NT2/D1 (cell line): ENCODE measurements at places on chromosomes 12 and 14.

GRCh38 chr14:87866116-87866515 is 126.9 kb downstream of the GALC start:
- DNase-seq, result no peak

GRCh38 chr14:76848879-76849278 is 22.7 kb downstream of the LRRC74A start:
- DNase-seq, result no peak

DNA sequence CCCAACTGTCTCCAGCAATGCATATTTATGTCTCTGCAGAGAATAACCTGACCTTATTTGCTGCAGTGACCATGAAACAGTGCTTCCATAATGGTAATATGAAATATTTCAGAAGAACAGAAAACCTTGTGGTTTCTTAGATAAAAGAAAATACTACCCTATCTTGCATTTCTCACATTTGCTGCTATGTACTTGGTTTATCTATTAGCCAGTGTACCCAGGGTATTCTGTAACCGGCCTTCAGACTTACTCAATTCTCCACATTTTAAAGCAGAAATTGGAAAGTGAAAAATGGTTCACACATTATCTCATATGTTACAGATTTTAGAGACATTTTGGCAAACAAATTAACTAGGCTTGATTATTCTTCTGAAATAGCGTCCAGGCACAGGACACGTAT is 57.9 kb upstream of the CCDC91 start:
- DNase-seq, result no peak

DNA sequence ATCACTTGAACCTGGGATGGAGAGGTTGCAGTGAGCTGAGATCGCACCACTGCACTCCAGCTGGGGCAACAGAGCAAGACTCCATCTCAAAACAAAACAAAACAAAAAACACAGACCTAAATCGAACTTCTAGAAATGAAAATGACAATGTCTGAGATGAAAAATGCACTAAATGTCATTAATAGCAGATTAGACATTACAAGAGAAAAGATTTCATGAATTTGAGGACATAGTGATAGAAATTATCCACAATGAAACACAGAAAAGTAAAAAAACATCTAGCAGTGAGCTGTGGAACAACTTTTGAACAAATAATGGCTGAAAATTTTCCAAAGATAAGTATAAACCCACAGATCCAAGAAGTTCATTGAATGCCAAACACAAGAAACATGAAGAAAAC is 35.2 kb downstream of the BICDL1 start:
- no peak for DNase-seq

GRCh38 chr14:104845033-104845666 is 19.9 kb upstream of the CEP170B start:
- no peak for DNase-seq

- no peak for DNase-seq
These were observed 5.4 kb downstream of the DLK1 start for GRCh38 chr14:100731846-100732765.

GRCh38 chr14:102342238-102342637 is 20.5 kb downstream of the CINP start:
- no peak for DNase-seq

DNA sequence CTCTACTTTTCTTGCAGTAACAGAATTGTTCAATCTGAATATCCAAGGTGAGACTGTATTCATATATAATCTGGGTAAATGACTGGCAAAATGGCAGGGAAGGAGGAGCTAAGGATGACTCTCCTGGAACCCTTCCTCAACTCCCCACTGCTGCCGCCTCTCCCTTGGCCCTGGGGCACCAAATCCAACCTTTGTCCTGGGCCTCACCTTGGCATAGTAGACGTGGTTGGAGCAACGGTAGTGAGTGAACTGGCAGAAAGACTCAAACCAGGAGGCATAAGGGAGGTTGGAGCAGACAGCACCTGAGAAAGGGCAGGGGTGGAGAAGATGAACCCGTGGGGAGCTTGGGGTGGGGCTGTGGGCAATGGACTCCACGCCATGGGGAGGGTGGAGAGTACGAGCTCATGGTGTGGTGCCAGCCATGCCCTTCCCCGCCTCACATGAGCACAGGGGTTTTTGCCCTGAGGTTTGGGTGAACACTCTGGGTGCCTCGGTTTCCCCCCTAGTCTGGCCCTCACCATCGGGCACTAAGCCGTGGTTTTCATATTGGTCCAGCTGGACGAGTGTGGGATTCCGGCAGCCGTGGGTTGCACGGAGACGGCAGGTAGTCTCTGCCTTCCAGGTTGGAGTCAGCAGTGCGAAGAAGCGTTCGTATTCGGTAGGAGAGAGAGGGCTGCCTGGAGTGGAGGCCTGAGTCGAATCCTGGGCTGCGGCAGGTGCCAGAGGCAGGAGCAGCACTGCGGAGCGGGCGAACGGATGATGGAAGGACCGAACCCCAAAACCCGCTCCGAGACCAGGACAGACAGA is 753 bp downstream of the ACRBP start:
- no peak for DNase-seq
